AML-193 (cell line): ENCODE measurements at places on chromosomes 7 and 10.

- DNase-seq: no peak
These were observed 12.8 kb downstream of the HKDC1 start for GRCh38 chr10:69232736-69233480.

DNA sequence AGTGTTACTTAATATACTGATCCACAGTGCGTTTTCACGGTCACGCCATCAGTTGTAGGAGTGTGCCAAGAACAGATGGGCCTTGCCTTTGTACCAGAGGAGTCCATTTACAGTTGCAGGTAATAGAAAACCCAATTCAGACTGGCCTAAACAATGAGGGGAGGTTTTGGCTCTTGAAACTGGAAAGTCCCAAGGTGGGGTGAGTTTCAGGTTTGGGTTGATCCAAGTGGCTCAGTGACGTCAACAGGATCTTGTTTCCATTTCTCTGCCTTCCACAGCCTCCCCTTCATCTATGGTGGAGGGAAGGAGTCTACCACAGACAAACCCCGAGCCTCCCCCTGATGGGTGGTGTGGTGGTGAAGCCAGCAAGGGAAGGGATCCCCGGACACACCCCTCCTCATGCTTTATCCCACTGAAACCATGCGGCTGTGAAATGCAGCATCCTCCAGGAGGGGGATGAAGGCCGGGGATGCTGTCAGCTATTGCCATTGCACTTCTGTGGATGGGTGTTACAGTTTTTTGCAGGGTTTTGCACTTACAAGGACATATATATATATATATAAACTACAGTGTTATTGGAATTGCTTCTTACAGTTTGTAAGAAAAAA, 14.8 kb upstream of the SH2D4B start:
- DNase-seq: no peak

DNA sequence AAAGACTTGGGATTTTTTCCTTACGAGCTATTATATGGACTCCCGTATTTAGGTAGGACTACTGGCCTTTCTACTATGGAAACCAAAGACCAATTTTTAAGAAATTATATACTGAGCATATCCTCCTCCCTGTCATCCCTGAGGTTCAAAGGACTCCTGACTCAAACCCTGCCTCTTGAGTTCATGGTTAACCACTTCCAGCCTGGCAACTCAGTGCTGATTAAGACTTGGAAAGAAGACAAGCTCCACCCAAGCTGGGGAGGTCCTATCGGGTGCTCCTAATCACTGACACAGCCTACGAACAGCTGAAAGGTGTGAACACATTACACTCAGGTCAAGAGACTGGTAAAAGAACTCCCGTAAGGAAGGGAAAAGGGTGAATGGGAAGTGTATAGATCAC, 66.8 kb downstream of the LYZL2 start:
- no peak for DNase-seq

DNA sequence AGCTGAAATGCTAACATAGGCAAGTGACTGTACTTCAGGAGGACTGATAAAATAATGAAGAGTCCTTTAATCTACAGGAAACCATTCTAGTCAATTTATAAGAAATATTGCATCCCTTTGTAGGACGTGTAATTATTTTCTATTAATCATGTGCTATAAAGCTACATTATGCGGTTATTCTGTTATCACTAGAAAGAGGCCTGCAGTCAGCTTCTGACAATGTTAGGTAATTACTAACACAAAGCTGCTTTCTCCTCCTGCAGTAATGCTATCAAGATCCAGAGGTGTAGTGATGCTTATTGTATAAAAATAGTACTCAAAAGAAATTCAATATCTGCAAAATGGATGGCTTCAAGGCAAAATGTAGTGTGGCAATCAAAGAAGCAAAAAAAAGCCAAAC, 191.1 kb downstream of the SKAP2 start:
- DNase-seq: no peak

GRCh38 chr10:6507311-6507710, 72.8 kb downstream of the PRKCQ start:
- DNase-seq: no peak

GRCh38 chr7:2845034-2845592, 1.0 kb upstream of the GNA12 start:
- DNase-seq: no peak
